ENCODE measurements at places on chromosomes 3 and 15.

DNA sequence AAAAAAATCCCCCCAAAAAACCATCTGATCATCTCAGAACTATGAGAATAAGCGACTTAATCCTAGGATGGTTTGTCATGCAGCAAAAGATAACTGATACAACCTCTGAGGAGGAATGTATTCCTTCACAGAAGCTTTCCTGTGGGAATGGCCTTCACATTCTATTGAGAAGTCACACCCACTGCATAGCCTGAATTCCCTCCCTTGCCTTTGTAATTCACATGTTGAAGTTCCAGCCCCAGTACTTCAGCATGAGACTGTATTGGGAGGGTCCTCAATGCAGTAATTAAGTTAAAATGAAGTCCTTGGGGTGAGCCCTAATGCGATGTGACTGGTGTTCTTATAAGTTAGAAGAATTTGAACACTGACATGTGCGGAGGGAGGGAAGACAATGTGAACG lies 395.2 kb downstream of the TUSC7 start:
- DNase-seq: no peak

- DNase-seq: no peak
Measured at GRCh38 chr3:43330981-43331380, 44.6 kb downstream of the SNRK start.

GRCh38 chr3:50604110-50604621 lies 7.4 kb downstream of the CISH start:
- DNase-seq: no peak

GRCh38 chr3:81545572-81545971 lies 215.9 kb downstream of the GBE1 start:
- DNase-seq: no peak

DNA sequence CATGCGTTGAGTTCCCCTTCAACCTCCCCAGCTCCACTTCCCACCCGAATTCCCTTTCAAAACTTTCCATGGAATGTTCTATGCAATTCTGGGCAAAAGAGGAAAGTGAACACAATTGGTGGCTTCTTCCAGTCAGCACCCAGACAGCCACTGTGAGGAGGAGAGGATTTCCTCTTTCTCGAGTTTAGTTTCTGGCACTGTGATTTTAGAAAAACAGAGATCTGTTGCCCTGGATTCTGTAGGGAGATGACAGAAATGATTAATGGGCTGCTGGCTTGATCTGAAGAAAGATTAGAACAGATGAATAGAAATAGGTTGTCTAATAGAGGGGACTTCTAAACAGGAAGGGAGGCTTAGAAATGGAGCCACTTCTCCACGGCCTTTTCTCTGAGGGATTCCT lies 172.0 kb downstream of the MCTP2 start:
- DNase-seq: no peak

- DNase-seq: no peak
Measured at GRCh38 chr3:126998728-126999127, 15.8 kb downstream of the PLXNA1 start.

DNA sequence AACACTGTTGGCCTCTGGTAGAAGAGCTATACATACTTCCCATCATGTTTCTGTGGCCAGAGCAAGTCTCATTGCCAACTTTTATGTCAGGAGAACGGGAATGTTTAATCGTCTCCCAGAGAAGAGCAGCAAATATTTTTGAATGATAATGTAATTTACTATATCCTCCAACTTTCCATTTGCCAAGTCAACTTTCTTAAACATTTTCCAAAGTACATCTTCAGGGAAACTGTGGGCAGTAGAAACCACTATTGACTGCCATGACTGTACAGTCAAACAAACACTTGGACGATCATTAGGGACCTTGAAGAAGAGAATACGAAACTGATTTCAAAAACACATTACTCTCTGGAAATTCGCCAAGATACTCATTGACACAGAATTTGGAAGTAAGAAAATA lies 201.5 kb downstream of the GABRB3 start:
- DNase-seq: no peak

DNA sequence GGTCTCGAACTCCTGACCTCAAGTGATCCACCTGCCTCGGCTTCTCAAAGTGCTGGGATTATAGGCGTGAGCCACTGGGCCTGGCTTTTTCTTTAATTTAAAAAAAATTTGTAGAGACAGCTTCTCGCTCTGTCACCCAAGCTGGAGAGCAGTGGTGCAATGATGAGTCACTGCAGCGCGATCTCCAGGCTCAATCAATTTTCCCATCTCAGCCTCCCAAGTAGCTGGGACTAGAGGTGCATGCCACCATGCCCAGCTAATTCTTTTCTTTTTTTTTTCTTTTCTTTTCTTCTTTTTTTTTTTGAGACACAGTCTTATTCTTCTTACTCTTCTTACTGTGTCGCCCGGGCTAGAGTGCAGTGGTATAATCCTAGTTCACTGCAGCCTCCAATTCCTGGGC lies 19.8 kb downstream of the TUBGCP4 start:
- no peak for DNase-seq

DNA sequence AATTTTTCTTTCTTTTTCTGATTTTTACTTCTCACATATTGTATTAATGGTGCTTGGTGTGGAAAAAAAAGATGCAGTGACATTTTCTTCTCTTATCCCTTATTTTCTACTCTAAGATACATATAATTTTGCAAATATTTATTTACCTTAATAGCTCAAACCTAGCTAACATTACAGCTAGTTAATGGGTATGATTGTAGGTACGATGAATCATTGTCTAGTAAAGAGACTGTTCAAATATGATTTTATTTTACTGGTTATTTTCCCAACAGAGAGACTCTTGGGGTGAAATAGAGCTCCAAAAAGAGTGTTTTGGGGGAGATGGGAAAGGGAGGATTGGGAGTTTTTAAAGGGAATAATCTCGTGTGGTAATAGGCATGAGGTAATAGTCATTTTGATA lies 206.0 kb downstream of the RBMS3 start:
- no peak for DNase-seq

Data from cardiac septum (tissue), 1 donor.